NCI-H187 treated with DMSO at 0.1 percent for 48 hours (cell line): ENCODE measurements at places on chromosomes 7 and 10.

GRCh38 chr7:18191862-18192625 lies 164.4 kb upstream of the PRPS1L1 start:
- DNase-seq: no peak

- DNase-seq: no peak
Observed at GRCh38 chr7:7803715-7804178, 85.3 kb upstream of the RPA3 start.

- no peak for DNase-seq
Observed at GRCh38 chr10:124320778-124321432, 97.8 kb downstream of the OAT start.

- DNase-seq: no peak
Observed at GRCh38 chr10:62666275-62666674, 138.2 kb upstream of the ADO start.

GRCh38 chr10:24872049-24872789 lies 80.2 kb downstream of the PRTFDC1 start:
- no peak for DNase-seq

DNA sequence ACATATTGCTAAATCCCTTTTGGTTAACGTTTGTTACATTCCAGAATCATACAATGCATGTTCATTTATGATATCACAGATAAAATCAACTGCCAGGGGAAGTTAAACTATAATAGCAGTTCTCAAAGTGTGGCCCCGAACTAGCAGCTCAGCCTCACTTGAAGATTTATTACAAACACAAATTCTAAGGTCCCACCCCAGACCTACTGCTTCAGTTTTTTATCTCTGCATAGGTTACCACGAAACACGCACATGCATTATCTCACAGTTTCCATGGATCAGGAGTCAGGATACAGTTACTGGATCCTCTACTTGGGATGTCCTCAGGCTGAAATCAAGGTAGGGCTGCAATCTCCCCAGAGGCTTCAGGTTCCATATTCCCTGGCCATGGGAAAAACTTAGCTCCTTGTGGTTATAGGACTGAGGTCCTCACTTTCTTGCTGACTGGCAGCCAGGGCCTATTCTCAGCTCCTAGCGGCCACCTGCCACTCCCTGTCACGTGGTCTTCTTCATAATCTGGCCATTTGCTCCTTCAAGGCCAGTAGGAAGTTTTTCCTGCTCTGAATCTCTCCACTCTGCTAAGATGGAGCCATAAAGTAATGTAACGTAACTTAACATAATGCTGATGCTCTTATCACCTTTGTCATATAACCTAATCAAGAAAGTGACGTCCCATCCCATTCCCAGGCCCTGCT lies 50.5 kb upstream of the YAE1 start:
- no peak for DNase-seq

- no peak for DNase-seq
Observed at GRCh38 chr7:46352004-46352954, 431.2 kb upstream of the IGFBP3 start.

- no peak for DNase-seq
Observed at GRCh38 chr10:109963439-109963838, 40.1 kb upstream of the XPNPEP1 start.

DNA sequence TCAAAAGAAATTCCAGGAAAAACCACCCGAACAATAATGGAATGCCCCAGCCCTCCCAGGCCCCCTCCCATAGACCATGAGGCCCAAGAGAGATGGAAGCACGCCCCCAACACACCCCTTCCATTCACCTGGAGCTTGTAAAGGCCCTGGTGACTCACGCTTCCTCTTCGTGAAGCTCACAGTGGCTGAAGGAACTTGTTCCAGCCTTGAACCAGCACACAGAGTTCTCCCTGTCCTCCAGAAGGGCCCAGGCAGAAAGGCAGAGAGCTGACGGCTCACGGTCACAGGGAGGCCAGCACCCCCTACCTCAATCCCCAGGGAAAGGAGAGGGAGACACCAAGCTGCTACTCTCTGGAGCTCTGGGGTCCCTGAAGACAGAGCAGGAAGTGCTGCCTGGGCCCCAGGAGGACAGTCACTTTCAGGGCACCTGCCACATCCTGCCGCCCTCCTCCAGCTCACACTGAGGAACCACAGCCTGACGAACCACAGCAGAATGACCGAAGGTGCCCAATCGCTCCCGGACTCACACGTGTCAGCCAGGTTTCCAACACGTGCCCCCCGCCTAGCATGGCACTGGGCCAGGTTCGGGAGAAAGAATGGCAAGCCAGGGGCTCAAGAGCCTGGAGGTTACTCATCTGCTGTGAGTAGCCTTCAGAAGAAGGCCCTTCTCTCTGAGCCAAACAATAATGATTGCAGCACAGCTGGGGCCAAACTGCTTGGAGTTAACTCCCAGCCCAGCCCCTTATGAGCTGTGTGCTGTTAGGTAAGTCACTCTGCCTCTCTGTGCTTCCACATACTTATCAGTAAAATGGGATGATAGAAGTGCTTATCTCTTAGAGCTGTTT lies 52.8 kb downstream of the DLG5 start:
- no peak for DNase-seq

DNA sequence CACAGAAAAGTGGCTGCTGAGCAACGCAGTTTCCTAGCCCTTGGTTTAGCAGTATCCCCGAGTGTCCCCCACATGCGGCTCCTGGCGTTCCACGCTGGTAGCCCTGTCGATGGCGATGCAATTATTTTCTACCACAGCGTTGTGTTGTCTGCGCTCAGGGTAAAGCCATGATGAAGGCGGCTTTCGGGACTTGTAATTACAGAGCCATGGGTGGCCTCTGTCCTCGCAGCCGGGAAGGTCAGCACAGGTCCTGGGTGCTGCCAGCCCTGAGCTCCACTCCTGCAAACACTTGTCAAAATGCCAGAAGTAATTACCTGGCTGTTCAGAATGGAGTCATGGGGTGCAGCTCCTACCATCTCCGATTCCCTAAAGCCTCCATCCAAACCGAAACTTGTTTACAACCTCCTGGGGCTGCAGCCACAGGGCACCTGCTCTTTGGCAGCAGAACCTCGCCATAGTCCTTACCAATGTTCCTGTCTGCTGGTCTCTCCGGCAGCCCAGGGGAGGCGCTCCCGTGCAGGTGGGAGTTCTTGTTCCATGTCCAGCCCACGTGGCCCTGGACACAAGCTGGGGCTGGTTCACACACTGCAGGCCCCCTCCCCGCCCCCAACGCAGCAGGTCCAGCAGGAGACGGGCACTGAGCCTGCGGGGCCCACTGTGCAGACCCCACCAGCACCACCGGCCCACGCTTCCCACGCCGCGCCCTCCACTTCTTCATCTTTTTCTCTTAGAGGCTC lies 512.6 kb downstream of the PTPRN2 start:
- DNase-seq: no peak

- DNase-seq: no peak
Observed at GRCh38 chr7:30965883-30966282, 2.1 kb downstream of the GHRHR start.

DNA sequence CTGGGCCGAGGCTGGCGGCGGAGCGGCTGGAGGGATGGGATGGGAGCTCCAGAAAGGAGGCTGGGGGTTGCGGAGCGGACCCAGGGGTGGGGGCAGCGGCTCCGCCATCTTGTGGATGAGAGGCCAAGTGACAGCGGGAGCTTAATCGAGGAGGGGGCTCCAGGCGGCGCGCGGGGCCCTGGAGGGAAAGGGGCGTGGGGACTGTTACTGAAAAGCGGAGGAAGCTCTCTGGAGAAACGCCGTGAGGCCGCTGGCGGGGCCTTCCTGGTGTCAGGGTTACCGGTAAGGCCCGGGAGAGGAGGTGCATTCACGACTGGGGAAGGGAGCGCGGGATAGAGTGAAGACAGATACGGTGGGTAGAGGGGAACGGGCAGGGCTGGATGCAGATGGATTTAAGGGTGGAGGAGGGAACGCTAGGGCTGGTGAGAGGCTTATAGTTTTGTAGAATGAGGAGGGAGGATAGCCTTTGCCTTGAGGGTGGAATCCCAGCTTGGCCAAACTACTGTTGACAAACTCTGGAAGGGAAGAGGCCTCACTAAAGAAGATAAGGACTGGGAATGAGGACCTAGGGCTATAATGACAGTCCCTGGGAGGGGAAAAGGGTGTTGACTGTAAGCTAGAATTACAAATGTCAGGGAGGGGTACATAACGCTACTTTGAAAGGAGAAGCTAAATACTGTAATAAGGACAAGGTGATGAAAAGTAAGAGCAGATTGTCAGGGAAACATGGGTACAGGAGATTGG lies 535 bp downstream of the BTRC start:
- DNase-seq: no peak

GRCh38 chr10:47456079-47456785 lies 27.7 kb downstream of the ANXA8 start:
- no peak for DNase-seq

GRCh38 chr10:130041451-130042371 lies 68.9 kb downstream of the C10orf143 start:
- no peak for DNase-seq

- DNase-seq: no peak
Observed at GRCh38 chr10:126080879-126081411, 184.6 kb downstream of the FANK1 start.

- no peak for DNase-seq
Observed at GRCh38 chr10:72612203-72612826, 13.6 kb downstream of the MICU1 start.

DNA sequence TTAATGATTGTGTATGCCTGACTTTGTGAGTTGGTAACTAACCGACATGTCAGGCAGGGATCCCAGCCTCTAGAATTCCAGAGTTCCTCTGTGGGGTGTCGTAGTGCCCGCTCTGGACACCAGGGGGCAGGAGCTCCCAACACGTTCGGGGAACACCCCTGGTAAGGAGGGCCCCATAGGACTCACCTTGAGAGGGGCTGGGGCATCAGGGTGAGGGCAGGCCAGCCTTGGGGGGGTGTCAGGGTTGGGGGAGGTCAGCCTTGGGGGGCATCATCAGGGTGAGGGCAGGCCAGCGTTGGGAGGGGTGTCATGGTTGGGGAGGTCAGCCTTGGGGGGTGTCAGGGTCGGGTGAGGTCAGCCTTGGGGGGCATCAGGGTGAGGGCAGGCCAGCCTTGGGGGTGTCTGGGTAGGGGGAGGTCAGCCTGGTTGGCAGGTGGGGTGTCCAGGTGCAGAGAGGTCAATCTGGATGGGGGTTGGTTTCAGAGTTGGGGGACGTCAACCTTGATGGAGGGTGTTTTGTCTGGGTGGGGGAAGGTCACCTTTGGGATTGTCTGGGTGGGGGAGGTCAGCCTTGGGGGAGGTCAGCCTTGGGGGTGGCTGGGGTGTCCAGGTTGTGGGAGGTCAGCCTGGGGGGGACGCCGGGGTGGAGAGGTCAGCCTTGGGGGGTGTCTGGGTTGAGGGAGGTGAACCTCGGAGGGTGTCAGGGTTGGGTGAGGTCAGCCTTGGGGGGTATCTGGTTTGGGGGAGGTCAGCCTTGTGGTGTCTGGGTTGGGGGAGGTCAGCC lies 45.6 kb upstream of the SUN1 start:
- DNase-seq: no peak

DNA sequence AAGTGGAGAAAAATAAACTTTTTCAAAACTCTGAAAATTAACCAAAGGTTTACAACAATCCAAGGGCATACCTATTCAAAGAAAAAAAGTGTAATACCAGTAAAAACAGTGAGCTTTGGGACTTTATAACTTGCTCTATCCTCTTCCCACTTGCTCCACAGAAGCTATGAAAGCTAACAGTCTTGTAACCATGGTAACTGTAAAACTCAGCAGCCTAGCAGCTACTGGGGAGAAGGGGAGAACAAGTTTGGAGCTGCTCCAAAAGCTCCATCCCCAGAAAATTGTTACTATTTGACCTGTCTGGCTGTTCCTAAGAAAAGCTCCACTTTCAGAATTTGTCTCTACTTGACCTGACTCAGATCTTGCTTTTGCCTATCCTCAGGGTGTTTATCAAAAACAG lies 191.5 kb downstream of the OTUD1 start:
- no peak for DNase-seq

- DNase-seq: no peak
Observed at GRCh38 chr7:11784769-11785536, 47.0 kb downstream of the THSD7A start.

DNA sequence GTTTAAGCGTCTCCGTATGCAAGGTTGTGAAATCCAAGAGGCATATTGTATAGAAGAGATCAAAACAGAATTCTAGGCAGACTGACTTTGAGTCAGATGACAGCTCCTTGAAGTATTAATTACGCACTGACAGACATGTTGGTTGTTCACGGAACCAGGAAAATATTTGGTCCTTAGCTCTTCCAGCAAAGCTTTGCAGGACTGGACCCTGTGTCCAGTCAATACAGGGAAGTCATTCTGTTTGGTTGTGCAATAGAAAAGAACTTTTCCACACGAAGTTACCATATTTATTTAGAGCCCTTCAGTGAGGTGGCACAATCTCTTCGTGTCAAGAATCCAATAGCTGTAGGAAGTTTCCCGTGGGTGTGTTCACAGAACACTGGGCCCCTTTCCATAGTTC lies 205.3 kb downstream of the ARHGAP21 start:
- DNase-seq: no peak

- DNase-seq: no peak
Observed at GRCh38 chr7:158247758-158248487, 339.7 kb downstream of the PTPRN2 start.

DNA sequence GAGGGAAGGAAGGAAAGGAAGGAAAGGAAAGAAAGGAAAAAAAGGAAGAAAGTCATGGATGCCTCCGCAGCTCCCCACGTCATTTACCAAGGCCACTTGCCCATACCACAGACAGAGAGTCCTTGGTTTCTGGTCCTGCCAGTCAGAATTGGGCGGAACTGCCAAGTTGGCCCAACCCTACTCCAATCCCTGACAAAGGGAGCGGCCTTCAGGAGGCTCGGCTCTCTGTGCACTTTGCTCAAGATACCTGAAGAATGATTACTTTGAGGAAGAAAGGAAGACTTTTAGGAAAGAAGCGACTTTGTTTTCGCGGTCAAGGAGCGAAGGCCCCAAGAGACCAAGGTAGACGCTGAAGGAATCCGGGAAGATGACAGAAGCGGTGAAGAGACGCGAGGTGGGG lies 49.1 kb upstream of the FXYD4 start:
- DNase-seq: no peak

DNA sequence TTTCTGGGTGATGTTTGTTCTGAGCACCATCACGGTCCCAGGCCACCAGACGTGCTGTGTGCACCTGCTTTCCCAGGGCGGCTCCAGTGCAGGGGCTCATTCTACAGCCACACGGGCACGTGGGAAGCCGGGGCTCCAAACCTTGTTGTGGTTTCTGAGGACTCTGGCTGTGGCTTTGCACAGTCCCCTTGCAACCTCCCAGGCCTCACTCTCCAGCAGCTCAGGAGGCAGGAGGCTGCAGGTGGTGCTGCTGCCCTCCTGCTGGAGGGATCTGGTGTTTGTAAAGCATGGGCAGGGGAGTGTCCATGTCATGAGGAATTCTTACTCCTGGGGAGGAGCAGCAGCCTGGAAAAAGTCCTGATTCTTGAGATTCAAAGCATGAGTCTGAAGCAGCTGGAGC lies 54.3 kb downstream of the INSYN2A start:
- no peak for DNase-seq

- no peak for DNase-seq
Observed at GRCh38 chr10:71081229-71081560, 131.2 kb upstream of the UNC5B start.

DNA sequence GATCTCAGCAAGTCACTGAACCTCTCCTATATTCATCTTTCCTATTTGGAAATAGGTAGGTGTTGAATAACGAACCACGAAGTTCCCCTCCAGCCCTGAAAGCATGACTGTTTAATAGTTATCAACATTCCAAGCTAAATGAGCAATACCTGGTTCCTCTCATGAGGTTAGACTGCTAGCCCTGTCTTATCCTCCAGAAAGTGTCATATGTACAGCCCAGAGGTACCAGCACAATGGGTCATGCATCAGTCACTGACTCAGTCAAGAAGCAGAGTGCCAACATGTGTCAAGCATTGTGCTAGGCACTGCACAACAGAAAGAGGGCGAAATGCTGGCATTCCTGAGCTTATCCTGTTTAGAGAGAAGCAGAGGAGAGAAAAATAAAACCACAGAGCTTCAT lies 70.0 kb downstream of the AMPH start:
- DNase-seq: no peak
